ENCODE measurements at places on chromosomes 3 and 15. TPM values are rescaled to one million over a fixed set of nuclear protein-coding genes. Genes with fewer than 3 reads are reported as not detected.

- no peaks in the 10 kb centered on the region for H3K36me3 ChIP-seq
- H3K27me3 ChIP-seq: peaks cover 3% of the 10 kb centered on the region
- H3K4me1 ChIP-seq: peaks cover 21% of the 10 kb centered on the region
- no peak overlapping the region for H3K4me3 ChIP-seq
Observed at GRCh38 chr3:127040216-127040615, 57.3 kb downstream of the PLXNA1 start.

DNA sequence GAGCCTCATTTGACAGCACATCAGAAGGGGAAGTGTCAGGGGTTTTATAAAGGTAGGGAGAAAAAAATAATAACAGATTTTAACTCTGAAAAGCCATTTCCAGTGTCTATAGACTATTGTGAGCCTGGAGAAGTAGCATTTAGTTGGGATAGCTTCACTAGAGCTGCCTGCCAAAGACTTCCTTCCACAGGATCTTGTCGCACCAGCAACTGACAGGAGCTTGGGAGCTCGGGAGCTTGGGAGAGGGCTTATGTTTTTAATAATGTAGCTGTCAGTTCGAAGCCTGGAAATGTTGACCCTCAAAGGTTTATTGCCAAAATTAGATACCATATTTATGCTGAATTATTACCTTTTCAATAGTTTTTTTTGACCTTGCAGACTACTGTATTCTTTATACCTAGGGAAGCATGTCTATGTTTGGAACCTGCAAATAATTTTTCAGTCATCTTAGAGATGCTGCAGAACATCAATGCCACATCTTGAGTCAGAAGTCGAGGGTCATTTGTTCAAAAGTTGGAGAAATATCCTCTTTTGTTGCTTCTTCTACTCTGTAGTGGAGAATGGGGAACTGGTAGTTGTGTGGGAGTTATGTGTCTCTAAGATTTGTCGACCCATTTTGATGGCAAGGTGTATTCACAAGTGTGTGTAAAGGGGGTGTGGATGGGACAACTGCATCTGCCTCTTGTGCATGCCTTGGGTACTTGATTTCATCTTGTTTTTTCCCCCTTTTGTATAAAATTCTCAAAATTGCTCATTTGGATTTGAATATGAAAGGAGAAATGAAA is 41.7 kb downstream of the ARPP21 start:
- DNase-seq: no peak
- H3K4me1 ChIP-seq: no peaks in the 10 kb centered on the region
- H3K4me3 ChIP-seq: no peak overlapping the region
- no peaks in the 10 kb centered on the region for H3K36me3 ChIP-seq

Gene IGSF11
- 2.0 TPM for total RNA-seq

Gene PSMD6
- 73.4 TPM for total RNA-seq
